Fibroblast of skin of back (primary cell): ENCODE measurements at places on chromosomes 11 and 22.
A peak's percentile ranks its signal among the peaks of the same experiment; 100 is the strongest.

GRCh38 chr11:17646451-17647145, 72.8 kb upstream of the MYOD1 start:
- DNase-seq: no peak

DNA sequence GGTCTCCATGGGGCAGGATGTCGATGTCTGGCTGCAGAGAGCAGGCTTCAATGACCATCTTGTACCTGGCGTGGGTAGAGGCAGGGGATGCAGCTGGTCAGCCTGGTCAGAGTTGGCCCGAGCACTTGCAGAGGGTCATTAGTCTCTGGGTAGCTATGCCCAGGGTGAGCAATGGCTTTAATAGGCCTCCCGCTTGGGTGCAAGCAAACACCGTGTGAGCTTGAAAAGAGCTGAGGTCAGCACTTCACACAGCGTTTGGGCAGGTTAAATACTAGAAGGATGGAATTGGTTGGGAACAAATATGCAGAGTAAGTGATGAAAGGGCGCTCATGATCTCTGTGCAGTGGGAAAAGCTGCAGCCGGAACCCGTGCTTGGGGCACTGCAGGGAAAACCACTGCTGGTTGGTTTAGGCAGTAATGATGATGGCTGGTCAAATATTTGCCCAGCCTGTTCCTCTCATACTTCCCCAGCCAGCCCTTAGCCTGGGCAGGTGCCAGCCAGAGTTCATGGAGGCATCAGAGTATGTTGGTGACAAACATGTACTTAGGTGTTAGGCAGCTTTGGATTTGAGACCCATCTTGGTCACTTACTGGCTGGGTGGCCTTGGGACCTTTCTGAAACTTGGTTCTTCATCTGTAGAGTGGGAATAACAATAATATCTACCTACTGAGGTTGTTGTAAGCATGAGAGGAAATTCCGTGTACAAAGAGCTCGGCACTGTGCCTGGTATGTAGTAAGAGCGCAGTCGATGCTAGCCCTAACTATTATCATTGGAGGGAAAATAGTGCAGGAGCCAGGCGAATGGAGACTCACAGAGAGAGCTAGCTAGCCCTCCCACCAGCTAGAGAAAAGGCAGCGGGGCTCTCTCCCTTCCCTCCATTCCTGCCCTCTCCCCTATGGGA, 25.2 kb upstream of the KCNJ11 start:
- no peak for DNase-seq

GRCh38 chr11:1792461-1792860, 28.7 kb upstream of the CTSD start:
- no peak for DNase-seq

DNA sequence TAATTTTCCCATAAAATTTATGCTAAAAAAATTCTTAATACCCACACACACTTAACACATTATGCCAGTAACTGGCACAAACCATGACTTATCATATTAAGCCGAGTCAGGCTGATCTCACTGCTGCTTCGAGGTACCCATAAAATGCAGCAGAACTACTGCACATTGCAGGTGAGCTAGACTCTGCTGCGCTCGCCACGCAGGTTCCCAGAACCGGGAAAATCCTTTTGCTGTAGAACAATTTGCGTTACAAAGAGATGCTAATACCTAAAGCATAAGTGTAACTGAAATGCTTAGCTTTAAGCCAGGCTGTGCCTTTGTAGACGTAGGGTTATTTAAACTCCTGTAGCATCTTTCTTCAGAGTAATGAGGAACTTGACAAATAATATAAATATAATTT, 200.3 kb downstream of the MSANTD4 start:
- DNase-seq: no peak

GRCh38 chr11:124415356-124415923, 9.2 kb downstream of the OR8B4 start:
- DNase-seq: peak; percentile 33

DNA sequence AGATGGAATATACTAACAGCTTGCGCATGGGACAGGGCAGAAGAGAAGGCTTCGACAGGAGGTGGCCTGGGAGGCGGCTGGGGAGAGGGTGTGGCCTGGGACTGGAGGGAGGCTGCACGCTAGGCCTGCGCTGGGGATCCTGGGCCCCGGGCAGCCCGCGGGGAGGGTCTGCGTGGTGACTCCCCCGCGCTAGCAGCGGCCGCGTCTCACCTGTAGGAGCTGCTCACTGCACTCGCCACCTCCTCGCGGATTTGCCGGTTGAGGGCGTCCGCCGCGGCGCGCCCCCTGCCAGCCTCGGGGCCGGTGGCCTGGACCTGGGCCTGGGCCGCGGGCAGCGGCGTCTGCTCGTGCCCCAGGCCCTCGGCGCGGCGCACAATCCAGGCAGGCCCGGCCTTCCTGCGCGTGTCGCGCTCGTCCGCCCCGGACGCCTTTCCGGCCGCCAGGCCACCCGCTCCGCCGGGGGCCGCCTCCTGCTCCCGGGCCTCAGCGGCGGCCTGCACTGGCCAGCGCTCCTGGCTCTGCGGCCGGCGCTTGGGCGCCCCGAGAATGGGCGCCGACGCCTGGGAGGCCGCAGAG, 1.5 kb downstream of the MAP6 start:
- no peak for DNase-seq

DNA sequence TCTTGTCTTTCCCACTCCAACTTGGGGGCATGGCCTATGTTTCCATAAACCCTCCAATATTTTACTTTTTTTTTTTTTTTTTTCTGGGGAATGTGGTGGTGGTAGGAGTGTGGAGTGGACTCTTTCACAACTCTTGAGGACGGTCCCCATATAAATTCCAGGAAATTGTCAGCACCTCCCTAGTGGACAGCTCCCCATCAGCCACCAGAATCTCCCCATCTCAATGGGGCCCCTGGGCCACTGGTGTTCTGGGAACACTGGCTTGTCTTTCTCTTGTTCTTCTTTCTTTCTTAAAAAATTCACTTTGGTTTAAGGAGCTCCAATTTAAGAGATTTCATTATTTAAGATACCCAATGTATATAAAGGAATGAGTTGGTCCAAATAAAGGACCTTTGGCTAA, 74.1 kb downstream of the ADM start:
- peak; percentile 58 for DNase-seq

GRCh38 chr11:13303668-13304649, 26.4 kb downstream of the BMAL1 start:
- DNase-seq: no peak

GRCh38 chr11:127105593-127106541, 105.3 kb upstream of the KIRREL3 start:
- DNase-seq: peak; percentile 10

DNA sequence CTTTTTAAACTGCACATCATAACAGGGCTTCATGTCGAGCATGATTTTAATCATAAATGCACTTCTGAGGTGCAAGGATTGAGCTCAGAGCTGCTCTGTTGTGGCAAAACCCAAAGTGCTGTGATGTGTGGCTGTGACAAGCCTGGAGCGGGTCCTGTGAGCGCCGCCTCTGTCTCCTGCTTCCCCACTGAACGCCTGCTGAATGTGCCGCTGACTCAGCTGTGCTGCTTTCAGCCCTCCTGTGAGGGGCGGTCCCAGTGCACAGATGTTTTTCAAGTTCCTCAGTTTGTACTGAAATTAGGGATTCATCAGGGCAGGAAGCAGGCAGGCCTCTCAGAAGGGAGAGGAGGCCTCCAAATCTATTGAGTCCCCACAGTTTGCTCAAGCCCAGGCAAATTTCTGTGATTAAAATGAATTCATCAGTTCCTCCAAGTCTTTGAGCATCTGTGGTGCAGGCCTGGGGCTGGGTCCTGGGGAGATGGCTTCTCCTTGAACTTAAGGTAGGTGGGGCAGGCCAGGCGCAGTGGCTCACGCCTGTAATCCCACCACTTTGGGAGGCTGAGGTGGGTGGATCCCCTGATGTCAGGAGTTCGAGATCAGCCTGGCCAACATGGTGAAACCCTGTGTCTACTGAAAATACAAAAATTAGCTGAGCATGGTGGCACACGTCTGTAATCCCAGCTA, 3.0 kb upstream of the GTSE1 start:
- peak; percentile 76 for DNase-seq

DNA sequence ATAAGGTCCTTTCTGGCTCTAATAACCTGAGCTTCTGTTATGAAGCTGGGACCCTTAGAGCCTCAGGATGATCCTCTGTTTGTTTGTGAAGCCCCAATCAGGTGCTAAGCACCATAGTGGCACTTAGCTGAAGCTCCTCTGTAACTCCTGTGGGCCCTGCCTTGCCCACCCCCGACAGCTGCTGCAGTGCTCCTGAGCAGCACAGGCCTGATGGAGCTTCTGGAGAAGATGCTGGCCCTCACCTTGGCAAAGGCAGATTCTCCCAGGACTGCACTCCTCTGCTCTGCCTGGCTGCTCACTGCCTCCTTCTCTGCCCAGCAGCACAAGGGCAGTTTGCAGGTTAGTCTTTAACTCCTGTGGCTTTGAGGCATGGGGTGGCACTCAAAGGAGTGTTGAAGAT, 19.0 kb upstream of the CCDC134 start:
- no peak for DNase-seq

GRCh38 chr11:79333355-79333754, 107.5 kb downstream of the TENM4 start:
- DNase-seq: no peak

- DNase-seq: no peak
Measured at GRCh38 chr22:25880524-25880923, 138.5 kb downstream of the MYO18B start.

DNA sequence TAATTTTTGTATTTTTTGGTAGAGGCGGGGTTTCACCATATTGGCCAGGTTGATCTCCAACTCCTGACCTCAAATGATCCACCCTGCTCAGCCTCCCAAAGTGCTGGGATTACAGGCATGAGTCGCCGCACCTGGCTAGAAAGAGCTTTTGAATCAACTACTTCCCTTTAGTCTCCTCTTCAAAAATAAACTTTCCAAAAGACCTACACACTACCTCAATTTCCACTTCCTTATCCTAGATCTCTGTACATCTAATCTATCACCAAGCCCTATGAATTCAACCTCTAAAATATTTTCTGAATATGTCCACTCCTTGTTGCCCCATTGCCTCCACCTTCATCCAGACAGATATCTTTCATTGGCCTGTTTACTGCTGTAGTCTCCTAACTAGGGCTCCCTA, 13.1 kb upstream of the DDX6 start:
- DNase-seq: no peak

- DNase-seq: no peak
Measured at GRCh38 chr11:120062561-120062930, 75.4 kb downstream of the TRIM29 start.

DNA sequence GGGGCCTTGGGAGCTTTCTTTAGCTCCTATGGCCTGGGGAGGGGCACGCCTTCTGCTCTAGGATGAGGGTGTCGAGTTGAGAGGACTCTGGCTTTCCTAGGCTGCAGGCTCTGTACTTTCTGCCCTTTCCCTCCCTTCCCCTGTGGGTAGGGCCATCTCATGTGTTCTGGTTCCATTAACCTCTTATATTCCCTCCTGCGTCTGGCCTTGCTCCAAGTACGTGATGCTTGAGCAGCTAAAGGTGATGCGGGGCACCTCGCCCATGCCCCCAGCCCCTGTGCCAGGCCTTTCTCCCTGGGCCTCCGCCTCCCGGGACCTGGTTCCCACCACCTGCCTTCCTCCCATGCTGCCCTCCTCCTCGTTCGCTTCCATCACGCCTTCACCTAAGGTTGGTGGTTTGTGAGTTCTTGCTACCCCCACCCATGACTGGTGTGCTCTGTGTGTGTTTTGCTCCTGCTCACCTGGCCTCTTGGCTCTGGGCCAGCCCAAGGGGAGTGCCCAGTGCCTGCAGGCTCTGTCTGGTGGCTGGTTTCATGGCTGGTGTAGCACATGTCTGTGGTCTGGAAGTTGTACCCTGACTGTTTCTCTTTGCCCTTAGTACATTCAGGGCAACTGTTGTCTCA, 34.1 kb downstream of the PHLDB1 start:
- no peak for DNase-seq

DNA sequence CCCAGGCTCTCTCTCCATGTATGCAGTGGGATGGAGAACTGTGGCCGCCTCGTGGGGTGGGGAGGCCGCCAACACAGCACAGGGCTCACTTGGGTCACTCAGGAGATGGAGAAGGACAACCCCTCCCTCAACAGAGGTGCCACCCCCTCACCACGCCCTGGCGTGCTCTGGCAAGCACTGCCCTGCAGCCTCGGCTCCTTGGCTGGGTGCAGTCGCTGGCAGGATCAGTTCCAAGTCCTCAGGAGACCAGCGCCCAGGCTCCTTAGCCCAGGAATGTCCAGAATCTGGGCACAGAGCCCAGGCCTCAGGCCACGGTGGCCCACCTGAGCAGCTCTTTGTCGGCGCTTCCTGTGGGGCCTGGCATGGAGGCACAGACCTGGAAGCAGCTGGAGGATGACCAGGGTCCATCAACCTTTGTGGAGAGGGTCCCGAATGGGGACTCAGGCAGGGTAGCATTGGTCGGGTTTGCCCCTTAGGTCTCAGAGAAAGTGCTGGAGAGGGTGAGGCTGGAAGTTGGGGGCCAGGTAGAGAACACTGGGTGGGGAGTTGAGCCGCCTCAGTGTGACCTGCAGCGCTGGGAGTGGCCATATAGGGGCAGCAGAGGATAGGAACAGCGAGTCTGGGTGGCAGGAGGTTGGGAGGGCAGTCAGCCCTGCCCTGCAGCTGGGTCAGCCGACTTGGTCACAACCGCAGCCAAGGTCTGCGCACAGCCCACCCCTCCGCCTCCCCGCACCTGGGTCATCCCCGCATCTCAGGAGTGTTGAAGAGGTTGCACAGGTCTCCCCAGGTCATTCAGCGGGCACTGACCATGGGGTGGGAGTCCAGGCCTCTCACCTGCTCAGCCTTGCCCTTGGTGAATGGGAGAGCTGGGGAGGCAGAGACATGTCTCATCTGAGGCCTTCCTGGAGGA, 8.2 kb downstream of the SUSD2 start:
- DNase-seq: peak; percentile 53

DNA sequence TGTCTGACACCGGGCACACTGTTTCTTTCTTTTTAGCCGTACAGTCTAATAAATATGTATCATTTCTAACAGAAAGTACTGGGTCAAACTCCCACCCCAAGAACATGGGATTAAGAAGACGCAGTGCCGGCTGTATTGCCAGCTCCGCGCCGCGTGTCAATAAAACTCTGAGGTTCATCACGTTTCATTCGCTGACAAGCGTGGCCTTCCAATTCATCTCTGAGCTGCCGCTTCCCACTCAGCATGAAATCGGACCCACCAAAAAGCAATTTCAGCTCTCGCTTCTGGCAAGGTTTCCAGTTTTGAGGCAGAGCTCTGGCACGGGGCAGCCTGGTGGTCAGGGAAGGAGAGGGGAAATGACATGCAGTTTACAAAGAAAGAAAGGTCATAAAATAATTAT, 819.8 kb downstream of the OPCML start:
- no peak for DNase-seq
